Left cardiac atrium (tissue), 4 donors: ENCODE measurements at places on chromosomes 5 and 9. TPM values are rescaled to one million over a fixed set of nuclear protein-coding genes. Genes with fewer than 3 reads are reported as not detected.
A peak's percentile ranks its signal among the peaks of the same experiment; 100 is the strongest.

PDCD1LG2 gene
- 3.3 TPM for total RNA-seq

TRIM36 gene
- 0.80 TPM for total RNA-seq

FBN2 gene
- 6.9 TPM for total RNA-seq

DNA sequence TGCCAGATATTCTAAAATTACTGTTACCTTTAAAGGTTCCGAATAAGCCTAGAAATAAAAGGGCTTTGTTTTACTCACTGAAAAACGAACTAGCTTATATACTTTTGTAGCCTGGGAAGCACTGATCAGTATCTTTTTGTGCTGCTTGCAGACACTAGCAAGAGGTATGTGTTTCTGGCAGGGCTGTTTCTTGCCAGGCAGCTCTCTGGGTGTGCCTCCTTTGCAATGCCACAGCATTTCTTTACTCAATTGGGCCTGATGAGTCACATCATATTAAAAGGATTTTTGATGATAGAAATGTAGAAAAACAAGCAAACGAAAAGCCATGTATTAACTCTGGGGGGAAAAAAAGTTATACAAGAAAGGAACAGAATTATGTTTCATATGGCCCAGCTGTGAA is 35.6 kb downstream of the CD180 start:
- no peak for DNase-seq

DNA sequence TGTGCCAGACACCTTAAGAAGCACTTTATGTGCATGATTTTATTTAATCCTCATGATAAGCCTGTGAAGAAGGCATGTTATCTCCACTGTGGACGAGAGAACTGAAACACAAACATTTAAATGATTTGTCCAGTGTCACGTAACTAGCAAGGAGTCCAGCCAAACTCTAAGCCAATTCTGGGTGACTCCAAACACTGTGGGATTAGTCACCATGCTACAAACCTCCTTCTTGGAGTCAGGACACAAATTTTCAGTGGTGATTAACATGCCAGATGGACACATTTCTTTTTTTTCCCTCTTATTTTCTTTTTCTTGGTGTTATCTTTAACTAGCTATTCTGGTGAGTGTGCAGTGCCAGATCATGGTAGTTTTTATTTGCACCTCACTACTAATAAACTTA is 316.8 kb downstream of the NDUFS4 start:
- no peak for DNase-seq

DNA sequence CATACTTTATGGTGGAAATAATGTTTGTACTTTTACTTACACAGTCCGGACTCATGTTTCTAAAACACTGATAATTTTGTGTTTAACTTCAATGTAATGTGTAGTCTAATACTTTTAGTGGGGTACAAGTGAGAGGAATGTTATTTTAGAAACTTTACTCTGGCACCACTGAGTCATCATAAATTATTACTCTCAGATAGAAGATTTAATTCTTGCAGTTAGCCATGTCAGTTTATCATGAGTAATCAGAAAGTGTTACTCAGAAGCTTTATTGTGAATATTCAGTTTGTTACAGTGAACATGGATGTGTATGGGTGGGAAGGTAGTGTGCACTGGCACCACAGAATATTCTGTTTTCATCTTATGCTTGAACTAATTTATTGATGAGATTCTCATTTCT is 20.0 kb downstream of the OGN start:
- no peak for DNase-seq

GRCh38 chr5:13249854-13250253 is 694.6 kb downstream of the DNAH5 start:
- no peak for DNase-seq

DNA sequence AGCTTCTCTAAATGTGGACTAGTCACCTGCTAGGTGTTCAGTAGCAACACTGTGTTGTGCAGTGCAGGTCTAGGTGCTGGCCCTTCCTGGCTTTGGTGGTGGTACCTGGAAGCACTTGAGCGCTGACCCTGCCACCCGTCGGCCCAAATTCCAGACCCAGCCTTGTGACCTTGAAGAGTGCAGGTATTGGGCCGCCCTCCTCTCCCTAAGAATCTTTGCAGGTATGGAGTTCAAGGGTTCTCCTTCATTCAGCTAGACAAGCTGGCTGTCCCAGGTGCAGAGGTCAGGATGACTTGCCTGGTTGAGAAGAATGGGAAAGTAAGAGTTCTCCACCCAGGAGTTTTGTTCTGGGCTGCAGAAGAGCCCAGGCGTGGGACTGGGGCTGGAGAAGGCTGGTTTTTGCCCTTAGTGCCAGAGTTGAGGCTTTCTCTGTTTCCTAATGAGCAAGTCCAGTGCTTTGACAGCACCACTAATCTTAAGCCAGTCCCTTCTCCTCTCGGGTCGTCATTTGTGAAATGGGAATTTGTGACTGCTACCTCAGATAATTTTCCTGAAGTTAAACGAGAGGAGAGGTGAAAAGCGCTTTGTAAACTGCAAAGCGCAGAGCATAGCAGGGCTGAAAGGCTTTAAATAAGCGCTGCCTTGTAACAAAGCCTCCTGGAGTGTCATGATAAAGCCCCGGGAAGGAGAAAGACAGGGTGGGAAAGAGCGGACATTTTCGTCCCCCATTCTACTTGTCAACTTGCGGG is 4.0 kb downstream of the FOXE1 start:
- DNase-seq: no peak

DNA sequence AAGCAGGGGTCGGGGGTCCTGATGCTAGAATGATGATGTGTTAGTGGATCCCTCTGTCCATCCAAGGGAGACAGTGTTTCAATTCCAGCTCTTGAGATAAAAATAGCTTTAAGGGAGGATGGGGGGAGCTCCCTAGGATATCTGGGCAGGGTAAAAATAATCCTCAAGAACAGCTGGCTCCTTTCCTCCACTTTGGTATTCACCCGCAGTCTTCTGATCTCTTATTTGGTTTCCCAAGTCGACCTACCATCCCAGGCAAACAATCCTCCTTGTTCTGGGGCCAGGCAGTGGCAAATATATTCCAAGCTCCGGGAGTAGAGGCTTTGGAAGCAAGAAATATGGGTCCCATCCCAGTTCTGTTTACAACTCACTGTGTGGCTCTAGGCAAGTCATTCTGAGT is 14.5 kb upstream of the COL27A1 start:
- DNase-seq: no peak

GRCh38 chr5:14208071-14209021 is 65.2 kb downstream of the TRIO start:
- no peak for DNase-seq

DNA sequence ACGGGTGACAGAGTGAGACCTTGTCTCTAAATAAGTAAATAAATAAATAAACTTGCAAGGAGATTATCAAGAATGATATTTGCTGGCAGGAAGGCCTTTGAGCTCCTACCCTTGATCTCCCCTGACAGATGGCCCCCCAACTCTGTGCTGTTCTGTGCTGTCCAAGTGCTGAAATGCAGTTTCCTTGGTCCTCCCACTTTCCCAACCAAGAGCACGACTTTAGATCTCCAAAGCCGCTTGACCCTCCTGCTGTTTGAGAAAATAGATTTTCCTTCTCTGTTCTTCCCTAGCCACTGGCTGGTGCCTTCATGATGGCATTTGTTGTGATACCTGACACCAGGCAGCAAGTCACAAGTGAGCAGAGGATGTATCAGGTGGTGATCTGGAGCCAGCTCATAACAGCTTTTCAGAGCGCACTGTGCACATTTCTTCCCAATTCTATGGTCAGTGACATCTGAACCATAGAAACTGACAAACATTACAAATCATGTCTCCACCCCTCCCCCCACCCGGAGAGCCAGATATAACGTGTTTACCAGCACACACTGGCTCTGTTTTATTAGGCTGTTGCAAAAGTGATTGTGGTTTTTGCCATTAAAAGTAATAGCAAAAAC is 80.0 kb upstream of the PUM3 start:
- DNase-seq: no peak

DNA sequence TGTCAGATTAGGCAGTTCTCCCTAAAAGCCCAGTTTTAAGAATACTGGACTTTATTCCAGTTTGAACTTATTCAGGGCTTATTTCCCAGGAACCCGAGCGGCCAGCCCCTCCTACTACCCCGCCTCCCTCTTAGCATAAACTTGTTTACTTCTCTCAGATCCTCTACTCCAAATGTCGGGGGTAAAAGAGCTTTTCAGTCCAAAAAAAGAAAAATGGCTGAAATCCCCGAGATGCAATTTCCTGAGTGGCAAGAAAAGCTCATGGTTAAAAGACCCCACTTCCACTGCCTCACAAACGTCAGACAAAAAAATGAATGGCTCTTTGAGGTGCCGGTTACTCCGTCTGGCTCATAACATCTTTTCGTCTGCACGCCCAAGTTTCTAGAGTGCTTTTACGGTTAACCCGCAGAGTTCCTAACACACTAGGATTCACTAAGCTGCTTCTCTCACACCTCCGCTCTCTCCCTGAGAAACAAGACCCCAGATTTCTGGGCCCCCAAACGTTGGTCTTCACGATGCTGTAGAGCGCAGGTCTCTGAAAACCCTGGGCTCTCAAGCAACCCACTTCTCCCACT is 402 bp downstream of the BRD8 start:
- DNase-seq: peak; percentile 28
